ENCODE measurements at places on chromosomes 1 and 21. TPM values are rescaled to one million over a fixed set of nuclear protein-coding genes. Genes with fewer than 3 reads are reported as not detected.

The CLEC20A gene
- not detected for total RNA-seq

The CD1D gene
- total RNA-seq, result 3.0 TPM

The ACTL8 gene
- under 0.01 TPM for total RNA-seq

The PLA2G2A gene
- total RNA-seq, result not detected

The PLEKHM2 gene
- total RNA-seq, result 53.4 TPM

The NEK7 gene
- 173 TPM for total RNA-seq
